Activated CD8-positive, alpha-beta memory T cell treated with anti-CD3 and anti-CD28 coated beads for 1 hour (primary cell): ENCODE measurements at places on chromosomes 7 and 10.

- no peak for DNase-seq
Observed at GRCh38 chr7:116393654-116394053, 105.9 kb upstream of the CAV2 start.

DNA sequence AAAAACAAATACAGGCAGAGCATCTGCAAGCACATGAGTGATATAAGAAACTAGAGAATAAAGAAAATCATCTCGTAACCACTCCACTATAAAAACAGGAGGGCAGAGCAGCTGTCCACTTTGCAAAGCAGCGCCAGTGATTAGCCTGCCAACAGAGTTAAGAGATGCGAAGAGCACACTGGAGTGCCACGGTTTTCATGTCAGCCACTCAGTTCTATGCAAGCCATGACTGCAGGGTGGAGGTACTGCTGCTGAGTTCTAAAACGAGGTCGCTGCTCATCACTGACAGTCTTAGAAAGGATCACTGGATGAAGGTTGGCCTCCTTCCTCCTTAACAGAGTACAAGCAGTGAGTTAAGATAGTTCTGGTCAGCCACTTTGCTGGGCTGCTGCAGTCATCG is 58.5 kb downstream of the FGFR2 start:
- no peak for DNase-seq

DNA sequence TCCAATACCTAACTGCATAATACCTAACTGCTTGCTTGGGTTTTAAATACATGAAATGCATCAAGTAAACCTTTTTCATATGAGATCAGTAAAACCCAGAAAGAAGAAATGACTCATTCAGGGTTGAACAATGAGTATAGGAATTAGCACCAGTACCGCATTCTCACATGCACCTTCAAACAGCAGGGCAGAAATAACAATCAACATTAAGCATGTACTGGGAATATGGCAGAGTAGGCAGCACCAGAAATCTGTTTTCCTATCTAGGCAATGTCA is 850.3 kb upstream of the SORCS1 start:
- DNase-seq, result no peak

DNA sequence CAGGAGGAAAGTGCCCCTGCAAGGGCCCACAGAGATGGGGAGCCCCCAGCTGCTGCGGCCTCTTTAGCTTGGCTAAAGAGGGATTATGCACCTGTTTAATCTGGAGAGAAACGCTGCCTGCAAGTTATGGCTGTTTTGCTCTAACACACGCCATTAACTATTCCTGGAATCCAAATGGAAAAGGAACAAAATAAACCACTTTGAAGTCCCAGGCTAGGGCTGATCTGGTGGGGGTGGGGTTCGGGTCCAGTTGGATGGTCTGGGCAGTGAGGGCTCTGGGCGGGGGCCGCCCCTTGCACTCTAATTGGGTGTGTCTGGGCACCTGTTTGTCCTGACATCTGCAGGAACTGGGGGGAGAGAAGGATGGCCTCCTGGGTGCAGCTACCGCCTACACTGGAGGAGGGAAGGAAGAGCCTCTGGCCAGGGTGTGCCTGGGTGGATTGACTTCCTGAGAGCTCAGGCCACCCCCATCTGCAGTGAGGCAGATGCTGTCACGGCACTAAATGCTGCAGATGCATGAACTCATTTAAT is 300.6 kb downstream of the ZEB1 start:
- DNase-seq, result no peak

GRCh38 chr7:41916450-41916927 is 213.6 kb upstream of the INHBA start:
- DNase-seq, result no peak

- no peak for DNase-seq
Observed at GRCh38 chr7:23115991-23116390, 10.4 kb downstream of the KLHL7 start.

DNA sequence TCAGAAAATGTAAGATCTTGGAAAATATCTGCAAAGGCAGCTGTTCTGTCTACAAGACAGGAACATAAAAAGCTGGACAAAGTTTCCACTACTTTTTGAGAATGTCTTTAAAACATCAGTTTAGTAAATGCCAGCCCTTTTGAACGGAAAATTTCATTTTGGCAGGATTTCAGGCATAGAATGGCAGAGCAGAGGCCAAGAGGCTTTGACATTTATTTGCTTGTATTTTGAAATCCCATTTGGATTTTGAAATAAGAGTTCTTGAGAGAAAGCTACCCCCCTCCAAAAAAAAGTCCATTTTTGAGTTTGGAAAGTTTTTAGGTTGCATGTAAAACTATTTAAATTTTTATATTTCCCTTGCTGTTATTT is 3.1 kb upstream of the ETV1 start:
- DNase-seq, result no peak

- DNase-seq, result no peak
Observed at GRCh38 chr7:135879233-135879632, 97.9 kb downstream of the MTPN start.

GRCh38 chr7:120583899-120584586 is 273.9 kb downstream of the TSPAN12 start:
- DNase-seq, result no peak
